ENCODE measurements at places on chromosomes 7 and 10.

DNA sequence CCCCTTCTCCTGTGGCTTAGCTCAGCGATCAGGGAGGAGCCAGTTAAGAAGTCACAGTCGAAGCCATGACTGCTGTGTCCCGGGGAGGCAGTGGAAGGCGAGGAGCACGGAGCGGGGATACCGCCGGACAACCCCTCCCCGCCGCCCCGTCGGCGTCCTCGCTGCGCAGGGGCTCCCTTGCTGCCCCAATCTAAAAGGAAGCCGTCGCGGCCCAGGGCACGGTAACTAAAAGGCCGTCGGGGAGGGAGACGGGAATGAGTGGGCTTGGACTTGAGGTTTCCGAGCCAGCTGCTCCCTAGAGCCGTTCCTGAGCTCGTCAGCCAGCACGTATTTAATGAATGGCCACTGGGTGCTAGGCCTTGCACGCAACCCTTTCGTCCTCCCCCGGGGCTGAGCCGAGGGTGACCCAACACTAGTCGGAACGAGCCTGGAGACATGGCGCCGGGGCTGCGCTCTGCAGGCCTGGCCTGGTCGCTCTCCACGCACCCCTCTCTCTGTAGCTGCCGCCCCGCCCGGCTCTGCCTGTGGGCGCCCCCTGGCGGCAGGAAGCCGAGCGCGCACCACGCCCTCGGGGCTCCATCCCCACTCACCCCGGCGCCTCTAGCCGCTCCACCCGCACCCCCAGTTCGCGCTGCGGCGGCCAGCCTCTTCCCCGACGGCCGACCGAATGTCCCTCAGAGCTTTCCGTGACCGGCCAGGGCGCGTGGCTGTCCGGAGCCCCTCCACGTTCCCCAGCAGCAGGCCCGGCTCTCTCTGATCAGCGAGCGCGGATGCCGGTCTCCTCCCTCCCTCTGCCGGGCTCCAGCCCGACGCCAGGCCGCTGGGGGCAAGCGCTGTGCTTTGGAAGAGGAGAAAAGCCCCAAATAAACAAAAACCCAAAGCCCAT is 29.3 kb upstream of the KCNK18 start:
- DNase-seq: no peak

DNA sequence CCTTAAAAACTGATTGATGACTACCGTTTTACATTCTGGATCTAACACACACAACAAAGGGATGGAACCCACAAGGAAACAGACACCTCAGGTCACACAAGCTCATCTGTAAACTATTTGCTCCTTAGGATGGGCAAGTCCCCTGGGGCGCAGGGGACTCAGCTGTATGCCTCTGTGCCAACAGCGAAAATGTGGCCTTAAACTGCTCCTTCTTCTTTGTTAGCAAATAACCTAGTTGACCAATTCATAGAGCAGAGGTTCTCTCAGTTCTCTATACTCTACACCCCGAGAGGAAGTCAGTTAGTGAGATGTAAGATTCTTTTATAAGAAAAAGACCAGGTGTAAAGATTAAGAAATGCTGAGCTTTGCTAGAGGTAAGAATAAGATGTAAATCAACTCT is 181.9 kb upstream of the PRSS58 start:
- DNase-seq: no peak

- DNase-seq: no peak
Observed at GRCh38 chr10:5544216-5544805, 19.6 kb downstream of the CALML3 start.

DNA sequence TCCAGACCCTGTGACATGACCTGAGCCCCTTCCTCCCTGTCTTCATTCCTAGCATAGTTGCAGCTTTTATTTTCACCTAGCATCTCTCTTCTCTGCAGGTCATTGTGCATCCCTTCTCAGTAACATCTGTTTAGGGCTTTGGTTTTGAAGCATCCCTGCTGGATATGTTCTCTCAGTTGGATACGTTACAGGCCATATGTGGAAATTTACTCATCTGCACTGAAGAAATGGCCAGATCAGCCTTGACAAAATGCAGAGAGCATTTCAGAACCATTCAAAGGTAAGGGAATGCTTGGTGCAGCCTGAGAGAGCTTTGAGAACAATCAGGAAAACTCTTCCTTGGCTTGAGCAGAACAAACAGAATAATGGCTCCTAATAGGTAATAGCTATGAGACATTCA is 647.0 kb downstream of the KCNMA1 start:
- DNase-seq: no peak

- no peak for DNase-seq
Observed at GRCh38 chr7:17019106-17019505, 137.3 kb upstream of the AGR3 start.

DNA sequence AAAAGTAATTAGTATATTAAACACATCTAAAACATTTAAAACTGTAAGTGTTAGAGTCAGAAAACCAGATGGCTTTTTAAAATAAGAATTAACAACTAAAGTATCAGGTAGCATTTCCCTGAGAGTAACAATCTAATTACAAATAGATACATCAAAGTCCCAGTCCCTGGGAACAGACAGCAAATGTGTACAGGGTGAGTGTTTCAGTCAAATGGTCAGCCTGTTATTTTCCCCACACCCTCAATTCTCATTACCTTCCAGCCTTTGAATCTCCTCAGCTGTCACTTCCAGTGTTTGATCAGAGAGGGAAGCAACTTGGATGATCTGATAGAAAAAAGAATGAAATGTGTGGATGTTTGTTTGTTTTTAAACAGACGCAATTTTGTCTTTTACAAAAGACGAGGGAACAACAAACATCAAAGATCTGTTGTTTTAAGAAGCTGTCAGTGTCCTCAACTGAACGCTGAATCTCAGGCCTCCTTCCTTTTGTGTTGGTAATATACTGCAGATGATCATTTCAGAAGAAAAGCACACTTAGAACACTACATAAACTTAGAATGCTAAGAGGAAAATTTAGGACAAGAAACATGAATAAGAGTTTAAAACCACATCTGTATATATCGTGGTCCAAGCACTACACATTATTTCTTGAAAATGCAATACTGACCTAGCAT is 29.8 kb downstream of the CEP41 start:
- DNase-seq: no peak

DNA sequence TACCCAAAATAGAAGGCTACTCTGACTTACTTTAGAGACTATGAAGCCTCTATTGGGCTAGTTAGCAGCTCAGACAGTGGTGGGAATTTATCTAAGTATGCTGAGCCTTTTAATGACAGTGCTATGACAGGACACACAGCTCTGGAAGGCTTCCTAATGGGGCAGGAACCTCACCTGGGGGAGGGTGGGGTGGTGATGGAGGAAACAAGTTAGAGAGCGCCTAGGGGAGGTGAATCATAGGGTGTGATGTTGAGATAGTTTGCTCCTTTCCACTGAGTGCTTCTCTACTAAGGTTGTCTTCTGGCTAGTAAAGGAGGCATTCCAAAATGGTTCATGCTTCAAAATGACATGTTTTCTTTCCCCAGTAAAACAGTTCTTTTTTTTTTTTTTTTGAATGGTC is 42.1 kb downstream of the PPP1R9A start:
- DNase-seq: no peak

- DNase-seq: peak; percentile 29
Observed at GRCh38 chr10:13087986-13088618, 11.9 kb upstream of the OPTN start.

DNA sequence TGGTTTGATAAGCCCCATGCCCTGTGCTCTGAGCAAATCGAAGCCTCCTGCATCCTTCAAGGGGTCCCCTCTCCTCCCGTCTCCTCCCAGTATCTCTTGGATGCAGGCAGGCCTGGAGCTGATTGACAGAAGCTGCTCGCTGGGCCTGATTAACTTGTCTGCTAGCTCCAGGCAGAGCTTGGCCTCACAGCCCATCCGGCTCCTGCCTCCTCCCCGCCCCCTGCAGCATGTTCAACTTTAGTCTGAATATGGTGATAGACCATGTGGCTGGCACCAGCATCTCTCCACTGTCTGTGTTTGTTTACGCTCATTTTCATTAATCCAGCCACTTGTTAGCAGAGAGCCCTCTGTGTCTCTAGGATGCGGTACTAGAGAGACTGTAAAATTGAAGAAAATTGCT is 432.2 kb downstream of the DPP6 start:
- no peak for DNase-seq

GRCh38 chr7:95471071-95471470 is 14.7 kb upstream of the ASB4 start:
- no peak for DNase-seq

- DNase-seq: no peak
Observed at GRCh38 chr10:88455831-88456230, 127.3 kb downstream of the RNLS start.

DNA sequence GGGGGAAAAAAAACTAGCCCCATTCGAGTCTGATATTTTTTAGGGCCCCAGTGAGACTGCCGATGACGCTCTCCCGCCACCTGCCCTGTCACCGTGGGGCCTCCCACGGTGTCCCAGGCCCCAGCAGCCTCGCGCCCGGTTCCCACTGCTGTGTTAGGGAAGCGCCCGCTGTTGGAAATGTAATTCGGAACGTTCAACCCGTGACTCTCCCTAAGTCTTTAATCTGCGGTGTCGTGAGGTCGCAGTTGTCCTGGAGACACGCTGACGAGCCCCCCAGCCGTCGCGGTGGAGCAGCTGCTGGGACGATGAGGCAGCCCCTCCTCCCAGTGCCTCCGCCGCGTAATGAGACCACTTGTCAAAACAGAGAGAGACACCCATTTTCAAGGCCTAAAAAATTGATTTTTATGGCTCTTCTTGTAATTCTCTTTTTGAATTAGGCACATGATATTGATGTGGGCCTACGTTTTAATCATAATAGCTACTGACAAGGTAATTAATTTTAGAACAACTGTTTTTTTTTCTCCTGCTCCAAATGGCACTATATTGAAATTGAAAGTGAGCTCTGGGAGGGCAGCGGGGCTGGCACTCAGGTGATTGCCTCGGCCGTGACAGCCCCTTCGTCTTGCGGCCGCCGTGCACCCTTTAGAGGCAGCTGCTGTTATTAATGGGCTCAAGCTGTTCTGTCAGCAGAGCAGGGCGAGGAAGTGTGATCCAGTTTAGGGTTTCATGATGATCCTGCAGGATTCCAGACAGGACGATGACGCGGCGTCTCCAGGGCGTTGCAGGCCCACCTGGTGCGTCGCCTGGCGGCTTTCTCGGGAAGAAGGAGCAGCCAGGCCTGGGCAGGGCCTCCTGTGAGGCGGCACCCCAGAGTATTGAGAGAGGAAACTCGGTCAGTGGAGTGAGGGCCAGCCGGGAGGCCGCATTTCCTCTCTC is 63.3 kb downstream of the NKX6-2 start:
- DNase-seq: no peak

- DNase-seq: no peak
Observed at GRCh38 chr7:149414171-149414570, 46.7 kb downstream of the ZNF777 start.

DNA sequence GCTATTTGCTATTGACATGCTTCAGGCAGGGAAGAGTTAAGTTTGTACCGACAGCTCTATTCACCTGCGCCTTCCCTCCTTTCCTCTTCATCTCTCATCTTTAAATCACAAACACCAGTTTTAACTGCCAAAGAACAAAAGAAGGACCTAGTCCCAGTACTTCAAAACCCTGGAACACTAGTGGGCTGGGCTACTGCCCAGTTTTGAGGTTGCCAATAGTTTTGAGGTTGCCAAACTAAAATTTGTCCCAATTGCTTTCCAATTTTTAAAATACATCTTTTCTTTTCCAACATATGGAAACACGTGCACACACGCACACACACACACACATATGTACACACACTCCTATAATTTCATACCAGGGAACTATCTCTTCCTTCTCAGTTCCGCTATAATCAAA is 130.6 kb upstream of the SLC26A5 start:
- DNase-seq: no peak
